SHP77 (cell line): ENCODE measurements at places on chromosomes 6 and 20.

DNA sequence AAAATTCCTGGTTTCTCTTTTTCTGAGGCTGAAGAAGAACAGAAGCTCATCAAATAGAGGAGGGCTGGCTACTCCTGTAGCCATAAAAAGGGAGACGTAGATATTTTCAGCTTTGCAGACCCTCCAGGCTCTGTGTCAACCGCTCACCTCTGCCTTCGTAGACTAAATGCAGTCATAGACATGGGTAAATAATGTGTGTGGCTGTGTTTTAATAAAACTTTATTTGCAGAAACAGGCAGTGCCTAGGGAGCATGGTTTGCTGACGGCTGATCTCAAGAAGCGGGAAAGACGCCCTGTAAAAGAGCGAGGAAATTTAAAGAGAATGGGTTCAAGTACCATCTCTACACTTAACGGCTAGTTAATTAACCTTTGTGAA is 171.8 kb downstream of the BCAS1 start:
- DNase-seq, result no peak

GRCh38 chr20:3784863-3785239 is 1.7 kb downstream of the CENPB start:
- DNase-seq, result no peak

GRCh38 chr20:12049125-12049524 is 131.4 kb downstream of the BTBD3 start:
- DNase-seq, result no peak

DNA sequence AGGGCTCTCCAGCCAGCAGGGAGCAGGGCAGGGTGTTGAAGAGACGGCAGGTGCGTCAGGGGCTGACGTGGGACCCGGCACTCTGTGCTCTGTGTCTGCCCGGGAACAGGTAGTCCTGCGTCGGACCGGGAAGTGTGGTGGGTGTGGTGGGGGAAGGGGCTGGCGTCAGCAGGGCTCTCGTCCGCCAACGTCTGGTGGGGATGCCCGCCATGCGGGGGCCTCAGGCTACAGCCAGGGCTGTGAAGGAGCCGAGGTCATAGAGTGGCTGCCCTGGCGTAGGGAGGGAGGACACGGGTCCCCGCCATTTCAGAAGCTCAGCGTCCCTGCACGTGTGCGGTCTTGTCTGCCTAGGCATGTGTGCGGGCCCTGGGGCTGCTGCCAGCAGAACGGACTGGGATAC is 25.3 kb downstream of the DNAJC5 start:
- no peak for DNase-seq

- no peak for DNase-seq
Observed at GRCh38 chr6:13012977-13013680, 296.6 kb downstream of the PHACTR1 start.

DNA sequence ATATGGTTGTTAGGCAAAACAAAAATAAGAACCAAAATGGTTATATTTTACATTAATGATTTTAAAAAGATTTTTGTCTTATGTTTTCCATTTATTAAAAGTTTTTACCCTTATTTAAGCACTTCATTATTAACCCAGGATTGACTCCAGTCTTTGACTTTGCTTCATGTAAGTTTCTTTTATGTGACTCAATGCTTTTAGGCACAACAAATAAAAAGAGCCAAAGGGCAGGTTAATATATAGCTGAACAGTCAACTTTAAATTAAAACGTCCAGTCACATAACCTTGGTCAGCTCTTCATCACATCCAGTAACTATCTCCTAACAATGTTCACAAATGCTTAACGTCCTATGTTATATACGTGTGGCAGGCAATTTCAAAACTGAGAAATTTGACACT is 32.7 kb downstream of the COL21A1 start:
- no peak for DNase-seq

GRCh38 chr6:50995036-50995435 is 176.4 kb downstream of the TFAP2B start:
- DNase-seq, result no peak

DNA sequence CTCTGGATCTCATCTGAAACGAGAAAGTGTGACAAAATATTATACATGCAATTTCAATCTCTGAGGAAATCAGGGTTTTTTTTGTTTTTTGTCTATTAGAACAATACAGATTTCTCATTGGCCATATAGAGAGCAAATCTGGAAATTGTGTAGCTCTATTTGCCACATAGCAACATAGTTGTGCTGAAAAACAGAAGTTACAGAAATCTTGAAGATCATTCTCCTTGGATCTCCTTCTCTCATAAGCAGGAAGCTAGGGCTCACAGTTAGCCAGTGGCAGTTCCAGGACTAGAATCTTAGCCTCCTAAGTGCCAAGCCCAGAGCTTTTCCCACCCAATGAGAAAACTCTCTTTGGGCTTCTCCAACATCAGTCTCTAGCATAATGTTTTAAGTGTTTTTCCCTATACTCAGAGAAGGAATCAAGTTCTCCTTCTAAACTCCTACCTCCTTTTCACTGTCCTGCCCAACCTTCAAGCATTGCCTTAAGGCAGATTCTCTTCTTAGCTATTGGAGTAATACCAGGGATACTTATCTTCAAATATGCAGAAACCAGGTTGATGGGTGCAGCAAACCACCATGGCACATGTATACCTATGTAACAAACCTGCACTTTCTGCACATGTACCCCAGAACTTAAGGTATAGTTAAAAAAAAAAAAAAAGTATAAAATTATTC is 211.6 kb downstream of the ALDH8A1 start:
- DNase-seq, result no peak

- no peak for DNase-seq
Observed at GRCh38 chr20:62391165-62392076, 4.5 kb downstream of the RPS21 start.

- no peak for DNase-seq
Observed at GRCh38 chr6:150713931-150714330, 114.2 kb downstream of the PLEKHG1 start.

DNA sequence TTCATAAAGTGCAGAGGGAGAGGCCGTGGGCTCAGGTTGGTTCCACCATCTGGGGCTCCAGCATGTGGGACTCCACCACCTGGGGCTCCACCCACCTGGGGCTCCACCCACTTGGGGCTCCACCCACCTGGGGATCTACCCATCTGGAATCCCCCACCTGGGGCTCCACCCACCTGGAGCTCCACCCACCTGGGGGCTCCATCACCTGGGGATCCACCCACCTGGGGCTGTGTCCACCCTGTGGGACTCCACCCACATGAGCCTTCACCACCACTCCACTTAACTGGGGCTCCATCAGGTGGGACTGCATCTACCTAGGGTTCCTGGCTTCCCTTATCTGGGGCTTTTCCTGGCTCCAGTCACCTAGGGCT is 226.0 kb upstream of the CDYL start:
- DNase-seq, result no peak

DNA sequence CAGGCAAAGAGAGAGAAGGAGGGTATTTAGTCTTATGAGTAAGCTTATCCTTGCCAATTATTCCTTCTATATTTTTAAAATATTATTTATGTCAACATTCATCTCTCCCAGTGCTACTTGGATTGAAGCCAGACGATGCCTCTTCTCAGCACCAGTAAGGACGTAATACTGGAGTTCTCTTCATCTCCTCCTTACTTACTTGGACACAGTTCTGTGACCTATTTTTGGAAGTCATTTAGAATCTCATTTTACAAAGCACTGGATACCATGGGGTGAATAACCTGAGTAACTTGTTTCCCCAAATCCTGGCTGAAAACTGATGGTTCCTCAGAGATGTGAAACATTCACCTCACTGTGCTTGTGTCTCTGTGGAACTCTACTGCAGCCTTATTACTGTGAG is 137.4 kb upstream of the LAMP5 start:
- DNase-seq, result no peak

DNA sequence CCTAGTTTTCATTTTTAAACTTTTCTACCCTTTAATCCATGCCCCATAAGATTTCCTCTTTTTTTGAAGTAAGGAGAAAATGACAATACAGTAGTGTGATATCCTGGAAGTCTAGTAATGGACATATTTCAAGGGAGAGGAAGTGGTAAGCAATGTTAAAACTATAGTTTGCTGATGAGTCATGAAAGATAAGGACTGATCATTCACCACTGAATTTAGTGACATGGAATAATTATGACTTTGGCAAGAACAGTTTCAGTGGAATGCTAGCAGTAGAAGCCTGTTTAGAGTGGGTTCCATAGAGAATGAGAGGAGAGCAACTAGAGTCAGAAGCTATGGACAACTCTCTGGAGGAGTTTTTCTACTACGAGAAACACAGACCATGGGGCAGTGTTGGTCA is 24.9 kb upstream of the SLC2A12 start:
- DNase-seq, result no peak

DNA sequence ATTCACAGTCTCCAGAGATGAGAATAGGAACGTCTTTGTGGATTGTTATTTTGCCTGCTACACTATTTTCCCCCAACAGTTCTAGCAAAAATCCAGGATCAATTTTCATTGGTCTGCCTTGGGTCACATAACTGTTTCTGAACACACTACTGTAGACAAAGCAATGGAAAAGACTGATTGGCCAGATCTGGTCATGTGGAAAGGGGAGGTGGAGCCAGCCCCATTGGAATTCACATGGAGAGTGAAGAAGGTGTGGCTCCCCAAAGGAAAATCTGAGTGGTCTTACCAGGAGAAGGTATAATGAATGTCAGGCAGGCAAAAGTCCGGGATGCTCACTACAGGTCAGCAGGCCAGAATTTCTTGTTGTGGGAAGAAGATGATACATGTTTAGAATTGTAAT is 9.5 kb upstream of the TP53RK start:
- DNase-seq, result no peak

DNA sequence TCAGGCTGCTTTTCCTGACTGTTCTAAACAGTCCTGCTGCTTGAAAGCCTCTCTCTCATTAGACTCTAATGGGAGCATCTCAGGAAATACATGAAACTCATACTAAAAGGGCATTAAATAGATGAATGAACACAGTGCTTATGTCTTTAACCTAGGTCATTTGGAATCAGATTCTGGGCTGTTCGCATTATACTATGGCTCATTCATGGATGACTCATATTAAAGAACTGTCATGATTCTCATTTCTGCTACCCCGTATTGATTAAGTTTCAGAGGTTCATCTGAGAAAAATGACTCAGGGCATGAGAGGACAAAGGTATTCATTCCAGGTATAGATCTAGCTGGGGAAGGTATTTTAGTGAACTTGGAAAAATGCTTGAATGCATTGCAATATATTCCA is 335.5 kb downstream of the GJA1 start:
- no peak for DNase-seq

GRCh38 chr20:48831718-48832404 is 4.1 kb upstream of the PREX1 start:
- DNase-seq, result no peak

DNA sequence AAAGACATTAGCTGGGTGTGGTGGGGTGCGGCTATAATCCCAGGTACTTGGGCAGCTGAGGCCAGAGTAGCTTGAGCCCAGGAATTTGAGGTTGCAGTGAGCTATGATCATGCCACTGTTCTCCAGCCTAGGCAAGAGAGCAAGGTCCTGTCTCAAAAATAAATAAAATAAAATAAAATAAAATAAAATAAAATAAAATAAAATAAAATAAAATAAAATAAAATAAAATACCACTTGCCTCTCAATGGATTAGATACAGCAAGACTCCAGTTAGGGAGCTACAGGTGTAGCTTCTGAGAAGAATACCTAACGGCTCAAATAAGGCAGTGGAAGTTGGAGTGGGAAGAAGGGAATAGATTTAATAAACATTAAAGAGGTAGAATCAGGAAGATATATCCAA is 13.7 kb upstream of the PAK5 start:
- no peak for DNase-seq

GRCh38 chr6:124961777-124962638 is at the start of gene RNF217:
Gene RNF217 (plus strand): TSS chr6:124962437. CDS start chr6:124962545, 108 bp downstream.
- no peak for DNase-seq

- DNase-seq, result no peak
Observed at GRCh38 chr6:112330071-112330878, 16.9 kb upstream of the RFPL4B start.

- DNase-seq, result no peak
Observed at GRCh38 chr6:48136856-48137255, 25.9 kb upstream of the PTCHD4 start.

GRCh38 chr6:54694928-54695532 is 151.5 kb upstream of the FAM83B start:
- no peak for DNase-seq

GRCh38 chr20:21258411-21258810 is 44.7 kb upstream of the XRN2 start:
- DNase-seq, result no peak

DNA sequence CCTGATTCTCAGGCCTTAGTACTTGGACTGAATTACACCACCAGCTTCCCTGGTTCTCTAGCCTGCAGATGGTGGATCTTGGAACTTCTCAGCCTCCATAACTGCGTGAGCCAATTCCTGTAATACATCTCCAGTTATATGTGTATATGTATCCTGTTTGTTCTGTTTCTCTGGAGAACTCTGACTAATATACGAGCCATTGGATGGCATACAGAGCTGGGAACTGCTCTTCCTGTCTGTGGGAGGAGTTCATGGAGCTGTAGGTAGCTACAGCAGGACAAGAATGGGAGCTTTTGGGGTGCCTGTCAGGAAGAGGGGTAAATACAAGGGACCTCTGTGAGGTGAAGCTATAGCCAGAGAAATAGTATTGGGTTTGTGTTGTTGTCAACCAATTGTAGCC is 41.2 kb downstream of the TMEM14A start:
- DNase-seq, result no peak

DNA sequence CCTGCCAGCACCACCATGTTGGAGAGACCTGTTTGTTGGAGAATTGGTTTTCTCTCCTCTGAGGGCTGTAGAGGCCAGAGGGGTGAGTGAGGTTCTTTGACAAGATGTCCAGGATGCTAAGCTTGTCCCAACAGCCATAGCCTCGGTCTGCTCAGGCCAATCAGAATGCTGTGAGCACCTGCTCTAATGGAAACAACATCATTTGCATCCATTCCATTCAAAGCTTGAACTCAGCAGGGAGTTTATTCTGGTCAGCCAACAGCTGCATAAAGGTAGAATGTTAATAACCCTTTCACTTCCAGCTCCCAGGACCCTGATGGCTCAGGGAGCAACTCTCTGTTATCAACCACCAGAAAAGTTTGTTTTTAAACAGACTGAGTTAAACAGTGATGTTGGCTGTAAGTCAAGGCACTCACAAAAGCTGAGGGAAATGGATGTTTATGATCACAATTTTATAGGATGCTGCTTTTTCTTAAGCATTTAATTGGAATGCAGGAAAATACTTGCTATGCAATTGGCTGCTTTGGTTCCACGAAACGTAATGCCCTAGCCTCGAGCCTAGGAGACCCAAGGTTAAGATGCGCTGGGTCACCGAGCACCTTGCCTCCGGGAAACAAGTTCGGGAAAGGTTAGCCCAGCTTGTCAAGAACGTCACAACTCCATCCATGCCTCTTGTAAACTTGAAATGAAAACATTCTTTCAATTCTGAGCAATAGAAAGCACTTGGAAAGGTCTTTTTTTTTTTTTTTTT is 155.2 kb downstream of the NFATC2 start:
- DNase-seq, result no peak

GRCh38 chr20:64056889-64057627 is 5.9 kb upstream of the TCEA2 start:
- peak; percentile 39 for DNase-seq

- no peak for DNase-seq
Observed at GRCh38 chr6:139540276-139540675, 165.8 kb upstream of the CITED2 start.
